Activated naive CD8-positive, alpha-beta T cell treated with anti-CD3 and anti-CD28 coated beads, Interleukin-2, amount 10 ng/mL, durations not matched to agents 7 days and 5 days (primary cell): ENCODE measurements at places on chromosomes 2 and 18.

DNA sequence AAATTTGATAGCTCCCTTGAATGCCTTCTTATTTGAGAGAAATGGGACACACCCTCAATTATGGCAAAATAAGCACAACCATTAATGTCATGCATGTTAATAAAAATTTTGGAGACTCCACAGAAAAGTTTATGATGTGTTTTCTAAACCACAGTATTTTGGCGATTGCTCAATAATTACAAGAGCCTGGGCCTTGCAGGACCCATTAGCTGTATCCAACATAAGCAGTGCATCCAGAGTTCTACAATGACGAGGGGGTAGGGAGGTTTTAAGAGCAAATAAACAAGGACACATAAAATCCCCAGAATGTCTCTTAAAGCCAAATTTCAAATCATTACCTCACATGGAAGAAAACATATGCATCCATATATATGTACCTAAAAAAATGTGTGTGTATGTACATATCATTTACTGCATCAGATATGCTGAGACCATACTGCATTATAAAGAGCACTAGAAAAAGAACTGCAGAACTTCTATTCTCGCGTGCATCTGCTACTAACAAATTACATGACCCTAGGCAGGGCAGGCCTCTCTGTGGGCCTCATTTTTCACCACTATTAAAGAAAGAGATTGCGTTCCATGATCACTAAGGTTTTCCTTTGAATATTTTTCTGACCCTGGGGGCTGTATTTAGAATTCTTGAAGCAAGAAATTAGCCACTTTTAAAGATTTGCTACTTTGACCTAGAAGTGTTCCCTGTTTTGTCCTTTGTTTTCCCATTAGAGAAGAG, 38.0 kb downstream of the CMPK2 start:
- no peak for DNase-seq

GRCh38 chr18:11055721-11056120, 93.6 kb downstream of the PIEZO2 start:
- DNase-seq, result no peak

DNA sequence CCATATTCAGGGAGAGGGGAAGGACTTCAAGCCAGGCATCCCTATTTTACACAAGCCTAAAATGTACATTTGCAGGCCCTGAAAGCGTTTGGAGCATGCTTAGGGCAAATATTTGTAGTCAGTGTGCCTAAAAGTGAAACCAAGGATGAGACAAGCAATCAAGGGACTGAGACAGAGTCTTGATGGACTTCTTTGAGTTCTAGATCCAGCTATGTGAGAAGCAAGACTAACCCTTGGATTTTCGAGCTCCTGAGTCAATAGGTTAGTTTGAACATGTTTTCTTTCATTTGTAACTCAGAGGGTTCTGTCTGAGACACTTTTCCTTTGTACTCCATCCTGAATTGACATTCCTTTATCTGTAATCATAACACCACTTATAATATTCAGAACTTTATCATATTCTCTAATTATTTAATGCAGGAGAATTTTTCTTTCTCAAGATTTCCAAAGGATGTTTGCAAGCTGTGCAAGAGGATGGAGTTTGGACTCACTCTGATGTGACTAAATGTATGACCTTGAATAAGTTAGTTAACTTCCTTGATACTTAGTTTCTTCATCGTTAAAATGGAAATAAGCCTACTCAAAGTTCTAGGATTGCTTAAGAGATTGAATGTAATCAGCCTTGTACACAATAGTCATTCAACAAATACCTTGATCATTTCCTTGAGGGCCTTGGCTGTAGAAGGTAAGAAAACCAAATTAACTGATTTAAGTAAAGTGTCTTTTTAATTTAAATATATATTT, 1237.8 kb upstream of the ZEB2 start:
- no peak for DNase-seq

GRCh38 chr2:228519561-228519960, 338.1 kb upstream of the SPHKAP start:
- no peak for DNase-seq

- no peak for DNase-seq
Measured at GRCh38 chr2:233173115-233173514, 78.4 kb upstream of the ATG16L1 start.

- DNase-seq, result no peak
Measured at GRCh38 chr2:64996871-64997307, 7.7 kb downstream of the SLC1A4 start.

GRCh38 chr2:53098696-53099078, 668.9 kb upstream of the CHAC2 start:
- no peak for DNase-seq

- DNase-seq, result no peak
Measured at GRCh38 chr2:119853777-119854399, 94.2 kb downstream of the PTPN4 start.

DNA sequence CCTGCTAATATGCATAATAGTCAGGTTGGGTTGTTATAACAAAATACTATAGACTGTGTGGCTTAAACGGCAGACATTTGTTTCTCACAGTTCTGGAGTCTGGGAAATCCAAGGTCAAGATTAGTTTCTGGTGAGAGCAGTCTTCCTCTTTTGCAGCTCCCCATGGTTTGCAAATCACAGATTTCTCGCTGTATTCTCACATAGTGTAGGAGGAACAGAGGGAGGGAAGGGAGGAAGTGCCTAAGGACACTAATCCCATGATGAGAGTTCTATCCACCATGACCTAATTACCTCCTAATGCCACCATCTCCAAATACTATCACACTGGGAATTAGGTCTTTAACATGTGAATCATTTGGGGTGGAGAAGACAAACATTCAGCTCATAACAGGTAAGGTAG, 20.1 kb upstream of the PTH2R start:
- no peak for DNase-seq

GRCh38 chr2:212977152-212977551, 174.3 kb downstream of the IKZF2 start:
- no peak for DNase-seq

GRCh38 chr2:122203523-122203922, 448.1 kb downstream of the TSN start:
- no peak for DNase-seq

DNA sequence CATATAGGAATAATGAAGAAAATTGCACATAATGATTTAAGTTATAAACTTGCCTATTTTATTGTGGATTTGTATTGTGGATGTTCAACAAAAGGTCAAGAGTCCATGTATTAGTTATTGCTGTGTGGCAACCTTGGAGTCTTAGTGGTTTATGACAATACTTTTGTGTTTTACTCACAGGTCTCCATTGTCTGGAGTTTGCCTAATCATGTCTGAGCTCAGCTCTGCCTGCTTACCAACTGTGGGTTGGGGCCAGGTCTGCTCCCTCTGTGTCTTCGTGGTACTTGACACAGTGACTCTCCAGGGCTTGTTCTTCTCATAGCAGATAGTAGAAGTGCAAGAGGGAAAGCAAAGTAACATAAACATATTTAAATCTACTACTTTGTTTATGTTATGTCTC, 382.5 kb downstream of the CBLN2 start:
- DNase-seq, result no peak

- DNase-seq, result no peak
Measured at GRCh38 chr18:34352385-34353163, 127.9 kb upstream of the NOL4 start.

GRCh38 chr2:114727012-114727411, 284.6 kb downstream of the DPP10 start:
- no peak for DNase-seq

DNA sequence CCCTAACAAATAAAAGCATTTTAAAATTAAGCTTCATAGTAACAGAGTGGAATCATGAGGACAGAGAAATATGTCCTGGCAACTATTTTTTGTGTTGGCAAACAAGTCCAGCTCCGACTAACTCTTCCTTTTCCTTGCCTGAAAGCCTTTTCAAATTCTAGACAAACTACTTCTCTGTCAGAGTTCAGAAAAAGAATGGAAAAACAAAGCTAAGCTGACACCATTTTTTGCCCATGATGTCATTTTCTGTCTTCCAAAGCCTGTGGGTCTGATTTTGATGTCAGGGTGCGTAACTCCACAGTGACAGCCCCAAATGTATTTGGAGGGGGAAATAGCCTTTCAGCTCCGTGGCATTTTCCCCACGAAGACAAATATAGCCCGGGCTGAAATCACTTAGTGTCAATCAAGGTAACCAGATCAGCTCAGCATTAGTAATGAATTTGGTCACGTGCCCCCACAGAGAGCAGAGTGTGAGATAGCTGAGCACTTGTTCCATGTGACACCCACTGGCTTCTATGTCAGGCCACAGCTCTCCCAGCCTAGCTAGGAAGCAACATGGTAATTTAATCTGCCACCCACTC, 233.0 kb upstream of the SIX2 start:
- DNase-seq, result no peak

GRCh38 chr18:23306822-23307221, 146.3 kb upstream of the RIOK3 start:
- DNase-seq, result no peak

- peak; percentile 24 for DNase-seq
Measured at GRCh38 chr2:21317131-21317530, 193.4 kb downstream of the TDRD15 start.

- no peak for DNase-seq
Measured at GRCh38 chr2:82268446-82268845, 1963.9 kb upstream of the LRRTM1 start.
